ENCODE measurements at places on chromosomes 3 and 15.

DNA sequence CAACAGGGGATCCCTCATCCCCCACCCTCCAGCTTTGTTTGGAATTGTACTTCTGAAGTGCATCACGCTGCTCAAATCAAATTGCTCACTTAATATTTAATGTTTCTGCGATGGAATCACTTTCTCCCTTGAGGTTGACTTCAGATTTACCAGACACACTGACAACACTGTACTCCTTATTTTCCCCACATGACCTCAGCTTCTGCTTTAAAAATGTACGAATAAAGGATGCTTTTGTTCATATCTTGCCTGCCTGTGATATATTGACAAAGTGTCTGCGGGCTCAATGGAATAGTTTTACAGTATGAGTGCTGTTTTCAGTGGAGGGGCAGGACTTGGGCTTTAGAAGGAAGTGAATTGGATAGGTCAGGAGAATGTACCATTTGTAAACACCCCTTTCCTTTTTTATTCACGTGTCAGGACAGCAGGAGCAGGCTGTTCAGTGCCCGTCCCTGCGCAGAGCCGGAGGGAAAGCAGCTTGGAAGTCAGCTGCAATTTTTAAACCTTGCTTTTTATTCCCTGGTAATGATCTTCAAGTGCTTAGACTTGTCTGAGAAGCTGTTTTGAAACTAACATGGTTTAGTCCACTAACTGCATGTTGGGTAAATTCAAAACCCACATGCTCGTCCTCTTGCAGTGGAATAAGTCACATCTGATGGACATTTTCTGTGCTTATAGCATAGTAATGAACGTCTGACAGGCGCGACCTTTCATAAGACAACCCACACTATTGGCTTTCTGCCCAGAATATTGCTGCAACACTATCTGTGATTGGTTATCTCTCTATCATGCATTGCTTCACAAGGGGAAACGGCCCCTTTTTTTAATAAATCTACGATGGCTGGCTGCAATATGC, 29.9 kb downstream of the MBNL1 start:
- H3K27ac ChIP-seq = peak overlapping the region; percentile 79
- no peaks in the 10 kb centered on the region for H3K27me3 ChIP-seq
- peaks cover 73% of the 10 kb centered on the region for H3K4me1 ChIP-seq
- H3K36me3 ChIP-seq = peaks cover 53% of the 10 kb centered on the region
- H3K4me3 ChIP-seq = peak overlapping the region; percentile 51
- peak; percentile 36 for DNase-seq

GRCh38 chr15:81050805-81051204, 50.1 kb downstream of the TLNRD1 start:
- no peaks in the 10 kb centered on the region for H3K36me3 ChIP-seq
- no peak overlapping the region for H3K4me3 ChIP-seq
- peaks cover 15% of the 10 kb centered on the region for H3K4me1 ChIP-seq
- no peak overlapping the region for H3K27ac ChIP-seq
- DNase-seq = no peak

DNA sequence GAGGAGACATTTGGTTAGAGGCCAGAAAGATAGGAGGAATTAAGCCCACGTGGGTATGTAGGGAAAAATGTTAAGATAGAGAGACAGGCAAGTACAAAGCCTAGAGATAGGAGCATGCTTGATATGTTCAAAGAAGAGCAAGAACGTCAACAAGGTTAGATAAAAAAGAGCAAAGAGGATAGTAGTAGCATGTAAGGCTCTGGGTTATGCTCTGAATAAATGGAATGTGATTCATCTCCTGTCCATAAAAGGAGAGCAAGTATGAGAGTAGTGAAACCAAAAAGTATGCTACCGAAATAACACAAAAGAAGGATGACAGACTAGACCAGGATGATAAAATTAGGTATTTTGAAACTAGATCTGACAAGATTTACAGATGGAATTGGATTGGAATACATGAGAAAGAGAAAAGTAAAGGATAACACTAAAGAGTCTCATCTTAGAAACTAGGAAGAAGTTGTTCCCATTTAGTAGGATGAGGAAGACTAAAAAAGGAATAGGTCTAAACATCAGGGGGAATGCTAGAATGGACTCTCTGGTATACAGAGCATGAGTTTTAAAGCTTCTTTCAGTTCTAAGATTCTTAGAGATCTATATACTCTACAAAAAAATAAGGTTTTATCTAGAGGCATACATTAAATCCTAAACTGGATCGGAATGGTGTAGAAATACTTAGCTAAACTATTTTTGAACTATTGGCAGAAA, 59.1 kb downstream of the TRPM7 start:
- no peak overlapping the region for H3K4me3 ChIP-seq
- peaks cover 31% of the 10 kb centered on the region for H3K36me3 ChIP-seq
- no peak for DNase-seq
- H3K4me1 ChIP-seq = no peaks in the 10 kb centered on the region
- H3K27me3 ChIP-seq = no peaks in the 10 kb centered on the region

DNA sequence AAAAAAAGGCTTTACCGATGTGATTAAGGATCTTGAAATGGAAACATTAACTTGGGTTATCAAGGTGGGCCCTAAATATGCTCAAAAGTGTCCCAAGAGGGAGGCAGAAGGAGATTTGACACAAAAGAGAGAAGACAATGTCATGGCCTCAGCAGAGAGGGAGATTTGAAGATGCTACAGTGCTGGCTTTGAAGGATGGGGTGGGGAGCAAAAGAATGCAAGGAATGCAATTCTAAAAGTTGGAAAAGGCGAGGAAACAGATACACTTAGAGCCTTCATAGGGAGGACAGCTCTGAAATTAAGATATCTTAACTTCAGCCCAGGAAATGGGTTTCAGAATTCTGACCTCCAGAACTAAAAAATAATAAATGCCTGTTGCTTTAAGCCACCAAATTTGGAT, 314.5 kb upstream of the CCDC54 start:
- no peaks in the 10 kb centered on the region for H3K36me3 ChIP-seq
- H3K4me1 ChIP-seq = peaks cover 7% of the 10 kb centered on the region
- H3K27me3 ChIP-seq = peaks cover 6% of the 10 kb centered on the region
- H3K4me3 ChIP-seq = no peak overlapping the region
- no peak for DNase-seq

GRCh38 chr3:16523778-16524177, 10.3 kb upstream of the RFTN1 start:
- H3K4me1 ChIP-seq = peaks cover 27% of the 10 kb centered on the region
- H3K27ac ChIP-seq = no peak overlapping the region
- DNase-seq = no peak
- H3K4me3 ChIP-seq = no peak overlapping the region
- H3K27me3 ChIP-seq = no peaks in the 10 kb centered on the region
- H3K36me3 ChIP-seq = peaks cover 5% of the 10 kb centered on the region

DNA sequence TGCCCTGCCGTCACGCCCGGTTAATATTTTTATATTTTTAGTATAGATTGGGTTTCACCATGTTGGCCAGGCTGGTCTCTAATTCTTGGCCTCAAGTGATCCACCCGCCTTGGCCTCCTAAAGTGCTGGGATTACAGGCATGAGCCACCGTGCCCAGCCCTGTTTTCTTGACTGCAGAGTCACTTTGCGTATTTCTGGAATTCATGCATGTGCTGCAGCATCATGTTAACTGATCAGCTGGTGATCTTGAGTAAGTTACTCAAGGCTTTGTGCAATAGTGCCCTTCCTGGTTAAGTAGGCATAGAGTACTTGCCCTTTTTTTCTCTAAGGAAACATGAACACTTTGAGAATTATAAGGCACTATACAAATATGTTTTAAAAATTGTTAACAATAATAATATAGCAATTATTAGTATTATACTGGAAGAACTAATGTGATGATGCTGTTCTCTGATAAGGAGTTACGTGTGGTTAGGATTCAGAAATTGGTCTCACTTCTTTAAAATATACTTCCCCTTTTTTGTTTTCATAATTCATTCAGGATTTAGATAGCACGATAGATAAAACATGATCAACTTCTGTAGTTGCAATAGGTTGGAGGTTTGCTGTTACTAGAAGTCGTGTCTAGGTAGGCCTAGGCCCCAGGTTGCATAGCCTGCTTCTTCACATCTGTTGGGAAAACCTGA, 33.6 kb downstream of the GPR171 start:
- H3K4me3 ChIP-seq = no peak overlapping the region
- peaks cover 5% of the 10 kb centered on the region for H3K36me3 ChIP-seq
- no peak for DNase-seq
- no peaks in the 10 kb centered on the region for H3K27me3 ChIP-seq

All from activated naive CD4-positive, alpha-beta T cell treated with anti-CD3 and anti-CD28 coated beads, Interleukin-2, amount 10 ng/mL, durations not matched to agents 7 days and 5 days (primary cell).